ENCODE measurements at places on chromosomes 6 and 20. TPM values are rescaled to one million over a fixed set of nuclear protein-coding genes. Genes with fewer than 3 reads are reported as not detected.

GRCh38 chr6:43730634-43731033, 39.4 kb upstream of the VEGFA start:
- DNase-seq: no peak

TBC1D32 gene
- total RNA-seq: 28.1 TPM

DNA sequence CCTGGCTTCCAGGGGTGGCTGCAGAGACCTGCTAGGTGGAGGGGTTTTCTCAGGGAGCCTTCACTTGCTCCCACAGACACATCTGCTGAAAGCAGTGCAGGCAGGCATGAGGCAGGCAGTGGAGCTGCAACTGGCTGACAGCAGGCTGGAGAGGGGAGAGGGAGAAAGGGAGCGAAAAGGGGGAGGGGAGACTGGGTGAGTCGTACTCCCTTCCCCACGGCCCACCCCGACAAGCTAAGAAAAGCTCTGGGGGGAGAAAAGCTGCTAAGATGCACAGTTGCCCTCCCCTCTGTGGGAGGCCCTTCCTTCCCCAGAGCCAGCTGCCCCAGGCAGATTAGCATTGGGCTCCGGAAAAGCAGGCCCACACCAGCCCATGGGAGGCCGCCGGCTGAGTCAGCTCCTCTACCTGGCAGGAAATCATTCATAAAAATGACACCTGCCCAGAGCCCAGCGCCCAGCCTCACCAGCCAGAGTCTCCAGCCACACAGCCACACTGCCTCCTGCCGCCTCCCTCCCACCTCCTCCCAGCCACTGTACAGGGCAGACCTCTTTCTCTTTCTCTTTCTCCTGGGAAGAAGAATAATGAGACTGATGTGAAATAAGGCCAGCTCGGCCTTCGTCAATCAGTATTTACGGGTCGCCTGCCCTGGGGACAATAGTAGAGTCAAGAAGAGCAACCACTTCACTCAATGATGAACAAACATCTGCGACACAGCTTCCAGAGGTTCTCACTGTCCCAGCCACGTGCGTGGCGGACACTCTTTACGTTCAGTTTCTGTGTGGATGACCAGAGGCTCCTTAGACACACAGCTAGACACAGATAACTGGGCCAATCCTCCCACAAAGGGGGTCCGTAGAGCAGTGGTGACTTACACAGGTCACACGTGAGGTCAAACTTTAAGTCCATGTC, 7.7 kb upstream of the C20orf203 start:
- DNase-seq: no peak

DNA sequence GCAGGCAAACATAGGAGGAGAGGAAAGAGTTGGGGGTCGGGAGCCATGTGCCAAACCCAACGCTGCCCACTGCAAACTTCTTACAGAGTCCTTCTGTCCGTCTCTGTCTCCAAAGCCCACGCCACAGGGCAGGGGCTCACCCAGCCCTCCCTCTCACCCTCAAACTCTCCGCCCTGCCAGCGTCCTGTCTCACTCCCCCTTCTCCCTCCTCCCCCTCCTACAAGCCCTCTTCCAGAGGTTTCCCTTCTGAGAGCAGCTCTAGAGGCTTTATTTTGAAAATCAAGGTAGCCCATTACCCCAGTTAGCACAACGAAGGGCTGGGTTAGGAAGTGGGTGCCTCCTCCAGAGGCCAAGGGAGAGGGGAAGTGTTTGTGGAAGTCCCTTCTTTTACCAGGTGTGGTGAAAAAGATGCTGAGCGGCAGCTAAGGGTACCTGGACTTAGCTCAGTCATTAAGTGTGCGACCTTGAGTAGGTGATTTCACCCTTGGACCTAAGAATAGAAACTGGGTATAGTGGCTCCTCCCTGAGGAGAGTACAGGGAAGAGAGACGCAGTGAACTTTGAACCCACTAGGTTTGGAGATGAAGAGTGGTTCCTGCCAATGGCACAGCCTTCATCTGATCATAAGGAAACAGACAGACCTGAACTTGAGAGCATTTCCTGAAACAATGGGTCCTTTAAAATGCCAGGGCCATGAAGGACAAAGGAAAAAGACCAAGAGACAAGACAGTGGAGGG, 123.8 kb downstream of the BANF2 start:
- DNase-seq: peak; percentile 46

AVP gene
- total RNA-seq: not detected

APCDD1L gene
- 0.16 TPM for total RNA-seq

GRCh38 chr6:139592011-139592410, 217.6 kb upstream of the CITED2 start:
- DNase-seq: no peak

- DNase-seq: no peak
Observed at GRCh38 chr20:39830903-39831302, 858.1 kb downstream of the MAFB start.

Data from transverse colon (tissue), 4 donors.